Fibroblast of skin of abdomen (primary cell): ENCODE measurements at places on chromosomes 6 and 20.

GRCh38 chr6:73671911-73672685 lies 18.3 kb upstream of the SLC17A5 start:
- DNase-seq = no peak

- peak; percentile 93 for DNase-seq
Measured at GRCh38 chr20:18287915-18288748, at the start of gene ZNF133. TSS of gene ZNF133 (plus strand) at chr20:18288527. CDS start at chr20:18305687, 17,160 bp downstream.

DNA sequence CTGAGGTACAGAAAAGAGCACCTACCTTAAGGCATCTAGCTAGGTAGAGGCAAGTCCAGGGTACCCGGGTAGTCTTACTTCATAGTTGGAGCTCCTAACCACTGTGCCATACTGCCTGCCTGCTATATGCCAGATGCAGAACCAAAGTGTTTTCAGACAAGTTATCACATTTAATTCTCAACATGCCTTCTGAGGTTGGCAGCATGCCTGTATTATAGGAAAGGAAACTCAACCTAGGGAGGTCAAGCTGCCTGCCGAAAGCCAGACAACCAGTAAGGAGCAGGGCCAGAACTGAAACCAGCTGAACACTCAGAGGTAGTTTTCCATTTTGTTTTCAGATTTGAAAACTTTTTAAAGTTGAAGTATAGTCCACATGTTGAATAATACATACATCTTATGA lies 5.4 kb downstream of the CTNNBL1 start:
- DNase-seq = no peak

GRCh38 chr6:144590532-144590931 lies 305.4 kb downstream of the UTRN start:
- no peak for DNase-seq

- no peak for DNase-seq
Measured at GRCh38 chr20:33680686-33681085, 5.5 kb downstream of the E2F1 start.

DNA sequence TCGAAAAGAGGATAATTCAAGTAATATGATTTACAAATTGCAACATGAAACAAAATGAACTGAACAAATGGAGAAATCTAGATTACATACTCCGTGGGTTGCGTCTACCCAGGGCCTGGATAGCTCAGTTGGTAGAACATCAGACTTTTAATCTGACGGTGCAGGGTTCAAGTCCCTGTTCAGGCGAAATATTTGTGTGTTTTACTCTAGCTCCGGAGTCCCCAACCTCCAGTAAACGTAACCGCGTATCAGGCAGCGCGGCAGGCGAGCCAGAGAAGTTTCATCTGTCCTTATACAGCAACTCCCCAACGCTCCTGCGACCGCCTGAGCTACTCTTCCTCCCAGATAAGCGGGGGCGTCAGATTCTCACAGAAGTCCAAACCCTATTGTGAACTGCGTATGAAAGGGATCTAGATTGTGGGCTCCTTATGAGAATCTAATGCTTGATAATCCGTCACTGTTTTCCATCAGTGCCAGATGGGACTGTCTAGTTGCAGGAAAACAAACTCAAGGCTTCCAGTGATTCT lies 176.1 kb downstream of the TRIM27 start:
- DNase-seq = peak; percentile 42

DNA sequence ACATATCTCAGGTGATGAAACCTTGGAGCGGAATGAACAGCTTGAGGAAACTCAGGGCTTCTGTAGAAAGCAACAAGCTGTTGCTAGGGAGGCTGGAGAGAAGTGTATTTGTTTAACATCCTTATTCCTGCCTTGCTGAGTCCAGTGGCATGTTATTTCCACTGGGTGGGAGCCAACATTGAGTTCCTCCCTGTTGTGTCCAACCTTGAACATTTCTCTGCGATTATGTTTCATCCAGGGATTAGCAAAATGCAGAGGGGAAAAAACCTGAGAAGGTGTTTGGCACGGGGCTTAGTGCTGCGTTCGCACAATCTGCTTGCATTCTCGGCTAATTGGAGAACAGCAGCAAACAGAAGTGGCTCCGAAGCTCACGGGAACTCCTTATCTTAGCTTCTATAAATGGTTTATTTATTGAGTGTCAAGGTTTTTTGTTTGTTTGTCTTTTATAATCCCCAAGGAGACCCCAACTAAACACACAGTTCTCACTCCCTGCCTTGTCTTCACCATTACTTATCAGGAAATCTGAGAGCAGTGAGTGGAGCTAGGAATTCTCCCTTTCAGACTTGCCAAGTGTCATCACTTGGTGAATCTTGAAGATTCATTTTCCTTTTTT lies 412.8 kb downstream of the CDC5L start:
- peak; percentile 69 for DNase-seq

DNA sequence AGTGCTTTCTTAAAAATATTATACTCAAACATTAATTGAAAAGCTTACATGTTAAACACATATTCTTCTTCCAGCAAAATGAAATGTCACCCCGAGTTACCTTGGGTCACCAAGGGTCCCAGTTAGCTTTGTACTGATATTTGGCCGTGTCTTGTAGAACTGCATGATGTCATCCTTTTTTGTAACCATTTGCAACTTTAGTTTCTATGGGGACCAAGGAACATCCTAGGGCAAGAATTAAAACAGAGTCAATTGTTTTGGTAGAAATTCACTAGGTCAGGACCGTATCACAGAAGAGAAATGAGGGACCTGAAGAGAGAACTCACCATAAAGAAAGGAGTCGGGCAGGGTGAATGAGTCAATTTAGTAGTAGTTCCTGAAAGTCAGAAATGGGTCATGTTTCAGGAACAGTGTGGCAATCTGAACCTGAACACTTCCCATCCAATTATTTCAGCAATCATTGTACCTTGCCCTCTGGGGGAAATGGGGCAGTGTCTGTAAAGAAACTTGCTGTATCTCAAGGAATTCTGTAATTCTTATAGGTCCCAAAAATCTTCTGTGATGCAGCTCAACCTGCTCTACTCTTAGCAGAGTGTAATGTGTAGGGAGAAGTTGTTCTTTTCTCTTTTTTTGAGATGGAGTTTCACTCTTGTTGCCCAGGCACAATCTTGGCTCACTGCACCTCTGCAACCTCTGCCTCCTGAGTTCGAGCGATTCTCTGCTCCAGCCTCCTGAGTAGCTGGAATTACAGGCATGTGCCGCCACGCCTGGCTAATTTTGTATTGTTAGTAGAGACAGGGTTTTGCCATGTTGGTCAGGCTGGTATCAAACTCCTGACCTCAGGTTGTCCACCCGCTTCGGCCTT lies 5.3 kb upstream of the AKAP7 start:
- no peak for DNase-seq

DNA sequence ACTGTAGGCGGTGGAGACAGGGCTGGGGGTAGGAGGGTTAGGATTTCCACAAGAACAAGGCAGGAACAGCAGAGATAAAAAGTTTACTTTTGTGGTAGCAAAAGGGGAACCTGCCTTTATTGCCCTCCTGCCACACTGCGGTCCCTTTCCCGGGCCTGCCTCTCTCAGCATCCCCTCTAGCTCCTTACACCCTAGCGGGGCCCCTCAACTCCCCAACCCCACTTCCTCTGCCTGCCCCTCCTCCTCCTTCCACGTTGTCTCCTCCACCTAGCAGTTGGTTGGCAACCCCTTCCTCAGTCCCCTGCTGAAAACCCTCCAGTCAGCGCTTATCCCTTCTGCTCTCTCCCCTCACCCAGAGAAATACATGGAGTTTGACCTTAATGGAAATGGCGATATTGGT lies 714 bp downstream of the AIF1 start:
- DNase-seq = no peak
